ENCODE measurements at places on chromosomes 5 and 9.

GRCh38 chr5:112077180-112077579, 320.2 kb upstream of the NREP start:
- DNase-seq = no peak

DNA sequence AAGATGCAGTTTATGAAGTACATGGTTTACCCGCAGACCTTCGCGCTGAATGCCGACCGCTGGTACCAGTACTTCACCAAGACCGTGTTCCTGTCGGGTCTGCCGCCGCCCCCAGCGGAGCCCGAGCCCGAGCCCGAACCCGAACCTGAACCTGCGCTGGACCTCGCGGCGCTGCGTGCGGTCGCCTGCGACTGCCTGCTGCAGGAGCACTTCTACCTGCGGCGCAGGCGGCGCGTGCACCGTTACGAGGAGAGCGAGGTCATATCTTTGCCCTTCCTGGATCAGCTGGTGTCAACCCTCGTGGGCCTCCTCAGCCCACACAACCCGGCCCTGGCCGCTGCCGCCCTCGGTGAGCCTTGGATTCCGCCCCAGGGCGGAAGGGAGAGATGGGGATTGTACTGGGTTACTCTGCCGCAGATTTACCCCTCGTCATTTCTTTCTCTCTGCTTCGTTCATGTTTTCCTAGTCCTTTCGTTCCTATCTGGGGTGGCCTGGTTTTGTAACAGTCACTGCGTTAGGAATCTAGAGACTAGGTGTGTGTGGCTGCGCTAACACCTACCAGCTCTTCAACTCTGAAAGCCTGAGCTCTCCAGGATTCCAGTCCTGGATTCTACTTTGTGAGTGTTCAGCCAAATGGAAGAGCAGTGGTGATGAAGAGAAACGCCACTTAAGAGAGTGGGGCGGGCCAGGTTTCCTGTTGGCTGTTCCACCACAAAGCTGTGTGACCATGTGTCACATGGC, 638 bp downstream of the MRPS30 start:
- peak; percentile 1 for DNase-seq

- DNase-seq = no peak
Observed at GRCh38 chr9:121141706-121142105, 60.0 kb downstream of the RAB14 start.

DNA sequence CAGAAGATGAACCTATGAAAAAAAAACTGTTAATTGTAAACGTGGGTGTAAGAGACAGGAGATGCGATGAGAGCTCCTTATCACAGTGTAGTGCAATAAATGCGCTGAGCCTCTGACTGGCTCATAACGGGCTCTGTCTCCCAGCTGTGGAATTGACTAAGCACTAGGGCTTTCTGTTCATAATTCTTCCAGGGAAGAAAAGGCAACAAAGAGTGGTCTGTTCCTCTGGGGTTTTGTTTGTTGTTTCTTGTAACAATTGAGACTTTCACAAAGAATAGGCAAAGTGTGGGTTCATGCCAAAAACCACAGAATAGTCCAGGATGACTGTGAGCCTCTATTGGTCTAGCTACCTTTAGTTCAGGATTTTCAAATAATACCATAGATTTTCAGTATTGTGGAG, 39.4 kb downstream of the UBE2QL1 start:
- DNase-seq = no peak

- no peak for DNase-seq
Observed at GRCh38 chr5:154345255-154345952, 100.4 kb upstream of the SAP30L start.
